WTC11 (cell line): ENCODE measurements at places on chromosomes 11 and 22.

- DNase-seq, result peak; percentile 33
Observed at GRCh38 chr11:88307749-88308425, 29.6 kb downstream of the CTSC start.

DNA sequence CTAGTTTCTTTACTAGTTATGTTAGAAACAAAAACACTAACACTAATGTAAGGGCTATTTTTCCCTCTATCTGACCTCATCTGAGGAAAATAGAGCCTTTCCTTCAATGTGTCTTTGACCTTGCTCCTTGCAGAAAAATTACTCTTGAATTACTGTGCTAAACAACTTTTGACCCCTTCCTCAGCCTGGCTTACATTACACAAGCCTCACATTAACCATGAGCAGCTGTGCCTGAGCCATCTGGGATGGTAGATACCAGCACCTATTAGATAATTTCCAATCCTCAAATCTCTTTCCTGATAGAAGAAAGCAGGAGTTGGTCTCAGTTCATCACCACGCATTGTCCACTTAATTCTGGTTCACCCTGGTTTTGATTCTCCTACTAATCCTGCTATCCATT is 134.4 kb upstream of the NCAM1 start:
- no peak for DNase-seq

GRCh38 chr11:47149782-47150181 is 26.9 kb downstream of the ARFGAP2 start:
- DNase-seq, result no peak

DNA sequence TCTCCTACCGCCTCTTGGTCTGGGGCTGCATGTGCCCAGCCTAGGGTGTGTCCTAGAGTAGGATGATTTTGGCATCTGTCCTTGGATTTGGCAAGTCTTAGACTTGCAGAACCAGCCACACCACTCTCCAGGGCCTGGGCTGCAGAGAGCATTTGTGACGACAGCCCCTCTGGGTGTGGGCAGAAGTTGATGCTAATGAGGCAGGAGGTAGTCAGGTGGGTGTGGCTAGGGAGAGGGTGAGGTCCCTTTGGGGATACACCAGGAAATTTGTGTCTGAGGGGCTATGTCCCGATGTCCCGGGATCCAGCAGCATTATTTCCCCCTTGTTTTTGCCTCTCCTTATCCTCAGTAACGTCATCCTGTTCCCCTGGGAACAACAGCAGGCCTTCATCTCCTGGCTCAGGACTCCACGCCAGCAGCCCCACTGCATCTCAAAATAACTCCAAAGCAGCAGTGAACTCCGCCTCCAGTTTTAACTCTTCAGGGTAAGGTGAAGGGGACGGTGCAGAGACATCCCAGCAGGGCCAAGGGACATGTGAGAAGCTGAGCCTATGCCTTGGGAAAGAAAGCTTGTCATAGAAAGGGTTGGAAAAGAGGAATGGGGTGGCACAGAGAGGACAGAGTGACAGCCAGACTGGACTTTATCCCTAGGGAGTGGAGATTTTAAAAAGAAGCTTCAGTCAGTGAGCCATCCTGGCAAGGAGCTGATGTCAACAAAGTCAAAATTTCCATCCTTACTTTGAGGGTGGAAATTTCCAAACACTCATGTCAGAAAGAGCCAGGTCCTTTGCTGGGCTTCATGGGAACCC is 8.0 kb upstream of the TLCD5 start:
- peak; percentile 42 for DNase-seq

- DNase-seq, result no peak
Observed at GRCh38 chr11:66850588-66851238, 6.2 kb upstream of the LRFN4 start.

GRCh38 chr22:35596821-35597220 is 20.3 kb downstream of the MB start:
- DNase-seq, result no peak

- DNase-seq, result no peak
Observed at GRCh38 chr11:35927682-35928081, 16.2 kb upstream of the LDLRAD3 start.

- no peak for DNase-seq
Observed at GRCh38 chr11:60206616-60207015, 23.7 kb upstream of the MS4A6A start.

- DNase-seq, result no peak
Observed at GRCh38 chr22:43439368-43440103, 27.7 kb downstream of the MPPED1 start.
